Hippocampal formation (tissue), 2 donors: ENCODE measurements at places on chromosomes 2 and 18.
A peak's percentile ranks its signal among the peaks of the same experiment; 100 is the strongest.

- no peak for DNase-seq
These were observed 146.3 kb upstream of the CELF4 start for GRCh38 chr18:37711766-37712505.

DNA sequence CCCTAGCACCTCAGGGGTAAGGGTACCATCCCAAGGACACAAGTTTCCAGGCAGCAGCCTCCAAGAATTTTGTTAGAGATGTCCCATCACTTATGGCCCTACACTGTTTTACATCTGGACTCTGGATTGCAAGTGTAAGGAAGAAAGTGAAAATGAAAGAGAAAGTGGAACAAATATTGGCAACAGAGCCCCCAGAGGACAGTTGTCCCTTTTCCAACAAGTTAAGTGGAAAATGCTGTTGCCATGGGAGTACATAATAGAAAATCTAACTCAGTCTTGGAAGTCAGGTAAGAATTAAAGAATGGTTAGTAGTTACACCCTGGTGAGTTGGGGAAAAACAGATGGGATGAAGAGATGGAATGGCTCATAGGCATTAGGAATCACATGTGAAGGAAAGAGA lies 50.6 kb downstream of the TTC21B start:
- no peak for DNase-seq

GRCh38 chr2:54894467-54894866 lies 155.8 kb downstream of the RTN4 start:
- DNase-seq: no peak

DNA sequence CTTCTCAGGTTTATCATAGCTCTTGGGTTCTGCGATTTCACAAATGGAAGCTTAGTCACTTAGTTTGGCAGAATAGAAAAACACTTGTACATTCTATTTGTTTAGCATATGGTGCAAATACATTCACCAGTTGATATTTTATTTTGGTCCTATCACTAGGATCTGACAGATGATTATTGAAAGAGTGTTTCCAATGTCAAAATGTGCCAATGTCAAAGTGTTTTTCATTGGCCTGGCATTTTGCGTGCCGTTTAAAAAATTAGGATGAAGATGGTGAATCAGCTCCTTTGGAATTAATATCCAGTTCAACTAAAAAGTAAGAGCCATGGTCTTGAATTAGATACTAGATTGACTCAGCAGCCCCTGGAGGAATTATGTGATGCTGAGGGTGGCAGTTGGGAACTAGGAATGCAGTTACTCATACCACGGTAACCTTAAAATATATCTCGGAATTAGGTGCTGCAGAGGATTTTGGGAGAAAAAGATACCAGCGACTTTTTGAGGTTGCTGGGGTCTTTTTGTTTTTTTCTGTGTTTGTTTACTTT lies 87.0 kb downstream of the SPHKAP start:
- no peak for DNase-seq

DNA sequence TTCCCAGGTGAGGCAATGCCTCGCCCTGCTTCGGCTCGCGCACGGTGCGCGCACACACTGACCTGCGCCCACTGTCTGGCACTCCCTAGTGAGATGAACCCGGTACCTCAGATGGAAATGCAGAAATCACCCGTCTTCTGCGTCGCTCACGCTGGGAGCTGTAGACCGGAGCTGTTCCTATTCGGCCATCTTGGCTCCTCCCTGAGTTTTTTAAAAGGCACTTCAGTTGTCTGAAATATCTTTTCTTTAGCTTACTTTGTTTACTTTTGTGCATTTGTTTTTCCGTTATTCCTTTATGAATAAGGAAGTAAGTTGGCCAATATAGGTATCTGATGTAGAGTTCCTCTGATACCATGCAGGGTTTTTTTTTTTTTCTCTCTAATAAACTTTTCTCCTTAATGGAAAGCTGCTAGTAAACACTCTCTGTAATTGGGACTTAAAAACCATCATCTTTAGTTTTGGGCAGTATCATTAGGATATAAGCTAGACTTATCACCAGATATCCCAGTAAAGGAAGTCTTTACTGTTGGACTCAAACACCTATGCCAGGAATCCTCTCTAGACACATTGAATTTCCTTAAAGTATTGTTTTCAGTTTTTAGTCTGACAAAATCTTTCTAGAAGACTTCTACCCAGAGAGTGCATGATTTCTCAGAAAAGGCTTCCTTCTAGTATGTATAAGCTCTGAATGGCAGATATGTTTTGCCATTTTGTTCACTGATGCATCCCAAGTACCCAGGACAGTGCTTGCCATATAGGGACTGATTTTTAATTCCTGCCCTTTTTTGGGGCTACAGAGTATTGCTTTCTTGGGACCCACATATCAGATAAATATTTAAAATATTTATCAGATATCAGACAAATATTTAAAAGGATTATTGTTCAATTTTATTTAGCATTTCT lies 35.8 kb upstream of the DYSF start:
- DNase-seq: no peak

DNA sequence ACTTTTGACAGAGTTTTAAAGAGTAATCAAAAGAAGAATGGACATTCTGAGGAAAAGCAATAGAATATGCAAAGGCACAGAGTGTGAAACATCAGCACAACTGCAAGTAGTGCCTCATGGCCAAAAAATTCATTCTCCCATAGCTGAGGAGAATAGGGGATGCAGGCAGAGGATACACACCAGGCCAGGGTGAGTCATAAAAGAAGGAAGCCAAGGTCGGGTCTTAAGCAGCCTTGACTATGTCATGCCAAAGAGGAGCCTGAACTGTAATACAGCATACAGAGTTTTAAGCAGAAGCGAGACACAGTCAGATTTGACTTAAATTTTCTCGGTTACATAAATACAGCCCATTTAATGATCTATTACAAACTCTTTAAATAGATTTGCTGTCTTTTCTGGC lies 165.0 kb downstream of the LNPK start:
- DNase-seq: no peak

DNA sequence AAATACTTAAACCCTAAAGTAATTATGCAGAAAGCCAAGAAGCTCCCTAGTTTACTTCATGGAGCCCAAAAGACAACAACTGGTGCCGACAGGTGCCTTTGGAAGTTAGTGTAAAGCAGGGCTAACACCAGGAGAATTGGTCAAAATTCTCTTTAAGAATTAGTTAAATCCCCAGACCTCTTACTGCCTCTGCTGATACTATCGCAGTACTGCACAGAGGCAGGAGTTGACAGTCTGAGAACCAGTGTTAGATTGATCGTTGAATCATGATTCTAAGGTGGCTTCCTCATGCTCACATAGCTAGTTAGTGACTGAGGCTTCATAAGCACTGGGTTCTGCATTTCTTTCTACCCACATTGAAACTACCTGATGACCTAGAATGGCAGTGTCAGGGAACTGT lies 445.0 kb downstream of the XIRP2 start:
- DNase-seq: no peak

DNA sequence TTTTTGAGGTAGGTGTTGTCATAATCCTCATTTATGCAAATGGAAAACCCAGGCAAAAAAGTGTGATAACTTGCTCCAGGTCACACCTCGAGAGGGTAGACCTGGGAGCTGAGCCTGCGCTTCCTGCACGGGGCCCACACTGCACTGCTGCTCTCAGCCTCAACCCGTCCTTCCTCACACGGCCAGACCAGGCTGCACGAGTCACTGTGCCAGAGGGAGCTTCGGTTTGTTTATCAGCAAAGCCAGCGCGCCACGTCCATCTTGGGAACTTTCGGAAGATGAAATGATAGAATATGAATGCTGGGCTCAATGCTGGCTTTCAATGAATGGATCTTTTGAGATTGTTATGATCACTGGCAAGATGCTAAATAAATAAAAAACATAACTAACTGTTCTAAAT lies 14.4 kb downstream of the COPS9 start:
- DNase-seq: no peak

GRCh38 chr2:102792568-102793208 lies 30.9 kb downstream of the TMEM182 start:
- no peak for DNase-seq

GRCh38 chr2:72788756-72789155 lies 37.1 kb downstream of the EXOC6B start:
- DNase-seq: no peak

DNA sequence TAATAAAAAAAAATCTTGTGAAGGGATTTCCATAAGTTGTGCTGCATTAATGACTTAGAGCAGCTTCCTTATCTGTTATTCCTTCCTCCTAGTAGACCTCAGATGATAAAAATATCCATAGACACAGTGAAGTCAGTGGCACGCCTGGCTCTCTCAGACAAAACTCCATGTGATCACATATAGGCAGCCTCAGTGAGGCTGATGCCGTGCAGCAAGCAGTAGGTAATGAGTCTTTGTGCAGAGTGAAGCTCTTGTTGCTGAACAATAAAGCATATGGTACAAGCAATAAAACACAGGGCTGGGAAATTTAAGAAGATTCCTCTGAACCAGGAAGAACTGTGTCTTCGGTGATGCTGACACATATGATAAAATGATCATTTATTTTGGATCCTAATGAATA lies 102.7 kb downstream of the CSRNP3 start:
- peak; percentile 9 for DNase-seq

- peak; percentile 7 for DNase-seq
These were observed 28.6 kb upstream of the VIT start for GRCh38 chr2:36667931-36668330.

DNA sequence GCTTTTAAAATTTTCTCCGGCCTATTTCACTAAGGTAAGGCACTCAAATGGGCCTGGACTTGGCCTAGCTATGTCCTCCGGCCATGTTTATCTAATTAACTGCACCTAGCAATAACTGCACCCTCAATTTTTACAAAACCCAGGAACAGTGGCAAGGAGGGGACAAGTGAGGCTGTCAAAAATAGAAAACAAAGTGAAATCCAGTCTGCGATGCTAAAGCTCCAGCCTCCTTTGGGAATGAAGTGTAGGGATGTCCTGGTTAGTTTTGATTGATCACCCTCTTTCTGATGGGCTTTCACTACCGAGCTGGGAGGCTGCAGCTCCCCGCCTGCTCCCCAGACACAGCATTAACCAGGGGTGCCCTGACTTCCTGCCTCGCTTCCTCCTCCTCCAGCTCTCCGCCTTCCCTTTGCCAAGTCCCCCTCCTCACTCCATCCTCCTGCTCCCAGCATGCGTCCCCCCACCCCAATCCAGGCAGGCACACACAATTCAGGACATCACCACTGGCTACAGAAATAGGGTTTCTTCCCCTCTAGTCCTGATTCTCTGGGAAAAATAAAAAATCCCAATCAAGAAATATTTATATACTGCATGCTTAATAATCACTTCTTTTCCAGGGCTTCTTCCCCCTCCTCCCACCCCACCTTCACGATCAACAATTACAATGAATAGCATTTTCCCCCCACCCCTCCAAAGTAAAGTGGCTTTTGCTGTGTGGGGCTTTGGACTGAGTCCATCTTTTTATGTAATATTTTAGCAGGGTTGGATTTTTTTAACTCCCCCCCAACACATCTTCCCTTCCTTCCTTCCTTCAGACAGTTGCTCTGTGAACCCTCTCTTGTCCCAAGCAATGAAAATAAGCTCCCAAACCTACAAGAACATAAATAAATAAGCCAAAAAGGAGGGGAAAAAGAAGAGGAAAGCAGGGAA lies 3.3 kb upstream of the POU3F3 start:
- DNase-seq: no peak

- DNase-seq: no peak
These were observed 155.8 kb upstream of the ZEB2 start for GRCh38 chr2:144675731-144676130.

DNA sequence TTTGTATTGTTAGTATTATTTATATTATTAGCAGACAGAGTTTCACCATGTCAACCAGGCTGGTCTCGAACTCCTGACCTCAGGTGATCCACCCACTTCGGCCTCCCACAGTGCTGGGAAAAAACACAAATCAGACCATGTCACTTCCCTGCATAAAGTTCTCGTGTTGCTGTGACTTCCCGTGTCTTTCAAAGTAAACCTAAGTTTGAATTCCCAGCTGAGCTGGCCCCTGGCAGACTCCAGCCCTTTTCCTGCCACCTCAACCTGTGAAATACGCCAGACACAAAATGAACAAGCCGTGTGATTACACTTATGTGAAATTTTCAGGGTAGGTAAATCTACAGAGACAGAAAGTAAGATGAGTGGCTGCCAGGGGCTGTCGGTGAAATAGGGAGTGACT lies 7.9 kb downstream of the BOK start:
- no peak for DNase-seq

DNA sequence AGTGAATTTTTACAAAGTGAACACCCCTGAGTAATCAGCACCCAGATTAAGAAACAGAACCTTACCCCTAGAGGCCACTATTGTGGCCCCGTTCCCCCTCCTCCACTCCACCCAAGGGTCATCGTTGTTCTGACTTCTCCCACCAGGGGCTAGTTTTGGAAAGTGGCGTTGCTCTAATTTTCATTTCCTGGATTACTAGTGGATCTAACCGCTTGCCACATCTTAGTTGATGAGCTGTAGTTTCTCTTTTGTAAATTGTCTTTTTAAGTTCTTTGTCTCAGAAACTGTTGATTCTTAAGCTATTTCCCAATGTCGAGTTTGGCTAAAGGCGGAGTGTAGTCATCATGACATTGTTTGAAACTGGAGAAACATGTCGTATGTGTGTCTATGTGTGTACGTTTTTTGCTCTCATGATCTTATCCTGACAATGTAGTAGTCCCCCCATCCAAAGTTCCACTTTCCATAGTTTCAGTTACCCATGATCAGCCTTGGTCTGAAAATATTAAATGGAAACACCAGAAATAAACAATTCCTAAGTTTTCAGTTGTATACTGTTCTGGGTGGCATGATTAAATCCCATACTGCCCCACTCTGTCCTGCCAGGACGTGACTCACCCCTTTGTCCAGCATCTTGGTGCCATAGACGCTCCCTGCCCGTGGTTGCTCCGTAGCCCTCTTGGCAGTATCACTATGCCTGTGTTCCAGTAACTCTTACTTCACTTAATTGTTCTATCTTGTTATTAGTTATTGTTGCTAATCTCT lies 71.0 kb upstream of the SP3 start:
- no peak for DNase-seq

DNA sequence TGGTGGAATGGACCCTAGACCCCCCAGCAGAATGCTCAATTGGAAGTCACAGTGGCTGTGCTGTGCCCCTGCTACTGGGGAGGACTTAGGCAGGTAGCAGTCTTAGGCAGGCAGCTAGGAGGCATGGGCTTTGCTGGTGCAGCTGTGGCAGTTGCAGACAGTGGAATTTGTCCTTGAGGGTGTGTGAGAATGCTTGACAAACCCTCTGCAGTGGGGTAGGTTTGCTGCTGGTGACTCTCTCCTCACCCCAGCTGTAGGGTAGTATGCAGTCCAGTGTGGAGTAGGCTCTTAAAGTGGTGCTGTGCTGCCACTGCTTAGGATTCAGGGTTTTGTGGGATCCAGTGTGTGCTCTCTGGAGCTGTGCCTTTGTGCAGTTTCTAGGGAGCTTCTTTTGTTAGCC lies 61.3 kb downstream of the NUP35 start:
- DNase-seq: no peak

- DNase-seq: no peak
These were observed 37.5 kb upstream of the STK17B start for GRCh38 chr2:196208915-196209314.
